ENCODE measurements at places on chromosomes 1 and 21. TPM values are rescaled to one million over a fixed set of nuclear protein-coding genes. Genes with fewer than 3 reads are reported as not detected.

RO60 gene
- total RNA-seq: 105 TPM

C8B gene
- not detected for total RNA-seq

VASH2 gene
- total RNA-seq: 0.10 TPM

FLAD1 gene
- 11.3 TPM for total RNA-seq

TRMT1L gene
- total RNA-seq: 3.3 TPM
